ENCODE measurements at places on chromosomes 13 and 19.

- DNase-seq, result no peak
Measured at GRCh38 chr13:49563516-49563915, 21.8 kb downstream of the RCBTB1 start.

DNA sequence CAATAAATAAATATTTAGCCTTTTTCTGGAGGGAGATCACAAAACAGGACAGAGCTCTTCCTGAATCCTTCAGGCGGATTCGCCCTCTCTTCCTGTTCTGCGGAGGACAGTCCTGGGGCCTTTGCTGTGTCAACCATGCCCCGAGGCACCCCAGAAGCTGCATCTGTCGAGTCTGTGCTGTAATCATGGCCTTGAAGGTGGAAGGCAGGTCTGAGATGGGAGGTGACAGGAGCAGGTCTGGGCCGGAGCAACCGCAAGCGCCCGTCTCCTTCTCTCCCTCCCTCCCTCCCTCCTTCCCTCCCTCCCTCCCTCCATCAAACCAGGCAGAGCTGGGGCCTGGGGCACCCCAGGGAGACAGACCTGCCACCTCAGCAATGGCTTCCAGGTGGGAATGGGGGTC lies 4.6 kb upstream of the FXYD3 start:
- DNase-seq, result no peak

- no peak for DNase-seq
Measured at GRCh38 chr13:22187329-22187728, 516.5 kb downstream of the FGF9 start.

DNA sequence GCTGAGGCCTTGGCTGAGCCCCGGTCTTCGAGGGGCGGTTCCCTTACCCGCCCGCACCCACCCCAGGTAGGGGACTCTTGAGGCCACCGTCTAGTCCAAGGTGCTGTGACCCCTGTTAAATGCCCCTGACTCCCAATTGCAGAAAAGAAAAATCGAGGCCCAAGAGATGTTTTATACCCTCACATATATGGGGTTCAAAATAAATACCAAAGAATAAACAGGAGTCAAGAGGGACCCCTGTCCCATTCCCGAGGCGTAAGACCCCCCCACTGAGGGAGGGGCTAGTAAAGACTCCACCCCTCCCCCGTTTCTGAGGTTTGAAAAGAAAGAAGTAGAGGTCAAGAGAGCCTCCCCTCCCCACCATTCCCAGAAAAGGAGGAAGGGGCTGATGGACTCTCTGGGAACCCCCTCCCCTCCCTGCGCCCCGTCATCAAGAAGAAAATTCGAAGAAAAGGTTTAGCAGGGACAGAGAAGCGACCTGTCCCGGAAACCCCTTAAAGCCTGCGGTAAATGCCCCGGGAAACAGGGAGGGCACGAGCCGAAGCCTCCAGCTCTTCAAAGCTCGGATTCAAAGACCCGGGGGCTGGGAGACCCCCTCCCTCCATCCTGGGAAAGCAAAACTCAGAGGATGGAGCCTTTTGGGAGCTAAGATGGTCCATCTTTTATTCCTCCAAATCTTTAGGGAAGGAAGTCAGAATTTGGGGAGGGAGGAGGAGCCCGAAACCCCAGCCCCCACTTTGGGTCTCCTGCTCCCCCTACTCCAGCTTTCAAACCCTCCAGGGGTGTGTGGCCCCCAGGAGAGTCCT lies 755 bp upstream of the RAB3A start:
- no peak for DNase-seq

DNA sequence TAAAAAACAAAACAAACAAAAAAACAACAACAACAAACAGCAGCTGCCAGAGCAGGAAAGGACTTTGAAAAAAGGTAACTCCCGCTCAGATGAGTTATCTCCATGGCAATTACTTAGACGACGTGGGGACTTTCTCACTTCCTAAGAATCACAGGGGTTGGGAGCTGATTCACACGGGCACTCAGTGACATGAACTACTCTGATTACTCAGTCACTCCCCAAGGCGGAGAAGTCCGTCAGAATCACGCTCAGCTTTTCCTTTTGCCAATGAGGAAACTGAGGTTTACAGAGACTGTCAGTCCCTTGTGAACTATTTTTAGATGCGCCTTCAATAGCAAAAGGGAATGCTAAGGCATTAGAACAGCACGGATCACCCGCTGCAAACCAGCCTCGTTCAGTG lies 32.3 kb upstream of the MATK start:
- no peak for DNase-seq

DNA sequence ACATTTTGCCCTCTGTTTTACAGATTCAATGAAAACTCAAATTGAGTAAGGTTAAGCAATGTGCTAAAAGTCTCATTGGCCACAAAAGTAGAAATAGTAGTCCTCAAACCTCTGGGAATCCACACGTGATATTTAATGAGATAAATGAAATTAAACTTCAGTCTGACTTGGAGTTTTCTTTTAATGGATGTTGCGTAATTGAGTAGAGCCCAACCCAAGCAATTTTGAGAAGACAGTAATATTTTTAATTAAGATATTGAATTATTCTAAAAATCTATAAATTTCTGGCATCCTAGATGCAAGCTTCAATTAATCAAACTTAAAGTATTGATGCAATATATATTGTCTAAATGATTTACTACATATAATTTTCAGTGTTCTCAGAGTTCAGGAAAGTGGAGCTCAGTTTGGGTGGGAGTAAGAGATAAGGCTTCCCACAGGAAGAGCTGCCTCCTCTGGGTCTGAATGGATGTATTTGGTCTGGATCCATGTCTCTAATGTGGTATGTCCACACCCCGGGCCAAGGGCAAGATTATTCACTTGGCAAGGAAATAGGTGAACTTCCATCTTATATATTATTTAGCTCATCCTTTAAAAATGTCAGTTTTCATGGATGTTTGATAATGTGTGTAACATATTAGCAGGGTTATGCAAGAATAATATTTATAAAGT lies 6.9 kb downstream of the MBNL2 start:
- no peak for DNase-seq

- DNase-seq, result no peak
Measured at GRCh38 chr13:26485288-26485687, 72.2 kb upstream of the WASF3 start.

GRCh38 chr13:47480121-47480520 lies 521.0 kb downstream of the SUCLA2 start:
- no peak for DNase-seq

- peak; percentile 58 for DNase-seq
Measured at GRCh38 chr19:16062789-16063188, 13.5 kb upstream of the TPM4 start.

GRCh38 chr13:99652141-99652540 lies 150.9 kb downstream of the TM9SF2 start:
- no peak for DNase-seq

GRCh38 chr19:14563989-14564651 lies 7.7 kb downstream of the NDUFB7 start:
- no peak for DNase-seq

- DNase-seq, result no peak
Measured at GRCh38 chr13:39269411-39269810, 231.2 kb downstream of the NHLRC3 start.

DNA sequence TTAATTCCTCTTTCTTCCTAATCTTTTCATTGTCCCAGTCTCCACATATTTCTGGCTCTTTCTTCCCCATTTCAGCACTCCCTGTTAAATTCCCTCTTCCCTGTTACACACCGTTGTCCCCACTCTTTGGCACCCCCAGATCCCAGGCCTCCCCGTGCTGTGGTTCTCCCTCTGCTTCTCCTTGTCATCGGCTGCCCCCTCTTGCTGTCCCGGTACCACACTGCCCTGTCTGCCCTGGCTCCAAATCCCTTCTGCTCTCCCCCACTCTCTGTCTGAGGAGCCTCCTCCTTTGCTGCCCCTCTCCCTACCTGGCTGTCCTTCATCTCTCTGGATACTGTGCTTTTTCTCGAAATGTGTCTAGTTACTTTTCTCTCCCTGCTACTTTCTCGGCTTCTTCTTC lies 983 bp downstream of the ZNF415 start:
- DNase-seq, result no peak

DNA sequence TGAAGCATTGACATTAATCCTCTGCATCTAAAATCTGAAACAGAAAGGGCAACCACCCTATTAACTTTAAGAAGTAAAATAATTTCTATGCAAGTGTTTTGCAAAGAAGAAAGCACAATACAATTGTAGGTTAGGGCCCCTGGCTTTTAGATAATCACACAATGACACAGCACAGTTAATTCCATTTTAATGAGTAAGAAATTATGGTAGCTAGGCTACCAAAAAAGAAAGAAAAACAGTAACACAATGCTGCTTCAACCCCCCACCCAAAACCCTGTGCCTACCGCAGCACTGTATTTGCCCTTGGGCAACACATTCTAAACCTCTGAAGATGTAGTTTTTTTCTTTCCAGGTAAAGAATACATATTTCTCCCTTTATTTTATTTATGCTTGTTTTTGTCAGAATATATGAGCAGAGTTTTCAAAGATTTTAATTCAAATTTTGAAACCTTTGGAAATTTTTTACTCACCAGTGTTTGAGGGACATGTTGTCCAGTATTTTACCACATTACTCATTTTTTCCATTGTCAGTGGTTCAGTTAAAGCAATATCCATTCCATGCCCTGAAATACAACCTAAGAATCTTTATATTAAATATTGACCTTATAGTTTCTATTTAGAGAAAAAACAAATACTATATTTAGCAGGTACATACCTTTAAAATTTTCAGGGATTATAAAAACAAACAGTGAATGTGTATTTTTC lies 21.1 kb downstream of the SOHLH2 start:
- DNase-seq, result no peak

- DNase-seq, result peak; percentile 90
Measured at GRCh38 chr19:49473868-49474541, at the start of gene FLT3LG. TSS of gene FLT3LG (plus strand) at chr19:49474215. CDS start at chr19:49474640, 425 bp downstream.

DNA sequence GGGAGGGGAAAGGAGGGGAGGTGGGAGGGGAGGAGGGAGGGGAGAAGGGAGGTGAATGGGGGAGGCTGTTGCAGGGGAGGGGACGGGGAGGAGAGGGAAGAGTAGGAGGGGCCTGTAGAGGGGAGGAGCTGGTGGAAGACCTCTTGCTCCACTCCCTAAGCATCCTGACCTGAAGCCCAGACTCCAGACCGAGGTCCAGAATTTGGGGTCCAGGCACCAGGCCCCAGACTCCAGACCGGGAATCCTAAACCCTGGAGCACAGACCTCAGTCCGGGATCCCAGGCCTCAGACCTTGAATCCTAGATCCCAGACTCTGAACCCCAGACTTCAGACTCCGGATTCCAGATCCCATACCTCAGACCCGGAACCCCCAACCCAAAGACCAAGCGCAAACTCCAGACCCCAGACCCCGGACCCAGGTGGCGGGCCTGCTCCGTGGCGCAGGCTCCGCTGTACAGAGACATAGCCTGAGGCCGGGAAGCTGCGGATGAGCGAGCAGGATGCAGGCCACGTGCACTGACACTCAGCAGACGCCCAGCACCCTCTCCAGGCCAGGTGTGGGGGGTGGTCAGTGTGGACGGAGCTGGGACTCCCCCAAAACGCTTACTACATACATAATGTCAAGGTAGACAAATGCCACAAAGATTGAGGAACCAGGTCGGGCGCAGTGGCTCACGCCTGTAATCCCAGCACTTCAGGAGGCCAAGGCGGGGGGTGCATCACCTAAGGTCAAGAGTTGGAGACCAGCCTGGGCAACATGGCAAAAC lies 710 bp upstream of the BTBD2 start:
- DNase-seq, result no peak

DNA sequence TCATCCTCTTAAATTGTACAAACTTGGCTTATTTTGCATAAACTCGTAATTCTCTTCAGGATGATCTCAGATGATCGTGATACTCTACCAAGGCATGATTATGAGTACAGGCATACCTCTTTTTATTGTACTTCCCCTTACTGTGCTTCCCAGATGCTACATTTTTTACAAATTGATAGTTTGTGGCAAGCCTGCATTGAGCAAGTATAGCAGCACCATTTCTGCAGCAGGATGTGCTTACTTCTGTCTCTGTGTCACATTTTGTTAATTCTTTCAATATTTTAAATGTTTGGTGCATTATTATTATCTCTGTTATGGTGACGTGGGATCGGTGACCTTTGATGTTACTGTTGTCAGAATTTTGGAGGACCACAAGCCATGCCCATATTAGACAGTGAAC lies 752.3 kb downstream of the PCDH9 start:
- DNase-seq, result no peak

DNA sequence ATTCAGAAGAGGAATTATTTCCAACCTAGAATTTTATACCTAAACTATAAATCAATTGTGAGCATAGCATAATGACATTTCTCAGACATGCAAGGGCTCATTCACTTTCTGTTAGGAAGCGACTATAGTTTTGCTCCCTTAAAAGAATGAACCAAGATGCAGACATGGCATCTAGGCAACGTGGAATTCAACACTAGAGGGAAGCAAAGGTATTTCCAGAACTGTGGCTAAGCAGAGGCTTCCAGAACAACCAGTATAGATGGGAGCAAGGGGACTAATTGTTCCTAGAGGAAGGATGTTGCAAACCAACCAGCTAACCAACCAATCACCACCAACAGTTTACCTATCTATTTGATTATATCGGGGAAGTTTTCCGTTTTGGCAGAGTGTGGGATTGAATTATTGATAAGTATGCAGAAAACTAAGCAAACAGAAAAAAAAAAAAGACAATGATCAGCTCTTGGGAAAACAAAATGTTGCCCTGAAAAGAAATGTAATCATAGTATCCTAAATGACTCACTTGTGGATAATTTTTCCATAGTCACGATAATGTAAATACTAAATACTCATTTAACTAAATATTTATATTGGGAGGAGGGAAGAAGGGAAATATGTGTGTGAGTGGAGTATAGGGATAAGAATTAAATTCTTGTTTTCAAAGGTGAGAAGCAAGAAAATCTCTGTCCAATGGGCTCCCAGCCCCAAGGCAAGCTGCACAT lies 21.1 kb downstream of the ARL11 start:
- DNase-seq, result no peak

DNA sequence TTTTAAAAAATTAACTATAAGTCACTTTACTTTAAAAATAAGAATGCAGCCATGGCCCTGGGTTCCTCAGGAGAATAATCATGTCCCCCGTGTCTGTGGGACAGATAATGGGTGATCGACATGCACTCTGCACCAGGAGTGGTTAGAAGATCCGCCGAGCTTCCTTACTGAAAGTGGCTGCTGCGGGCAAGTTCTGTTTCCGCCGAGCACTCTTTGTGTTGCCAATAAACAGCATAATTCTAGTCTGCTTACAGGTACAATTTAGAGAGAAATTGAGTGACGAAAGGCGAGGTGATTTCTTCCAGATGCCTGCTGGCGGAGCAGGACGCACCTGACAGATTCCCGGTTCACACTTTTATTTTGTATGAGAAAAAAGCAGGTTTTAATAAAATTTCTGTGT lies 139.0 kb downstream of the SOX1 start:
- no peak for DNase-seq

DNA sequence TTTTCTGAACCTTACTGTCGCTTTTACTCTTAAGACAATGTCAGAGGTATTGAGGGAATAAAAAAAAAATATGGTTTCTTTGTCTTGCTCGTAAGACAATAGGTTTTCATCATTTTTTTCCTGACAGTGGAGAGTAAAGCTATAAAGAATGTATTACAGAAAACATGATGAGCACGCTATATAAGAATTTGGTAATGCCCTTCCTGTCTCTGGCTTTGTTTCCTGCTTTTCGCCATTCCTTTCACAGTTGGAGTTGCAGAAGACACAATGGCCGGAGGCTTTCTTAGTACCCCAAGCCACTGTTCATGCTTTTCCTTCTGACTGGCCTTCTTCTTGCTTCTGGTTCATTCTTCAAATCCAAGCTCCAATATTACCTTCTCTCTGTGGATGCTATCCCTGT lies 101.0 kb upstream of the DACH1 start:
- no peak for DNase-seq

- DNase-seq, result no peak
Measured at GRCh38 chr13:36674337-36675212, 755 bp downstream of the SERTM1 start.

- no peak for DNase-seq
Measured at GRCh38 chr13:76636829-76637228, 249.4 kb downstream of the KCTD12 start.
